ENCODE measurements at places on chromosomes 1 and 21. TPM values are rescaled to one million over a fixed set of nuclear protein-coding genes. Genes with fewer than 3 reads are reported as not detected.

Gene LCE1A
- total RNA-seq = 2.9 TPM

Gene PIGR
- total RNA-seq = not detected

Gene C1orf167
- total RNA-seq = not detected

Gene ROR1
- 1.3 TPM for total RNA-seq

Gene PGLYRP3
- 0.34 TPM for total RNA-seq

Gene PLA2G2D
- not detected for total RNA-seq

Gene TFF2
- total RNA-seq = not detected

Gene CD1D
- total RNA-seq = 9.1 TPM

Gene NBPF3
- total RNA-seq = 13.8 TPM

Gene SLC30A2
- total RNA-seq = not detected

Gene HCRTR1
- total RNA-seq = not detected

Gene WNT4
- total RNA-seq = not detected

Gene AXDND1
- total RNA-seq = not detected

Gene CLSTN1
- total RNA-seq = 119 TPM

Gene NCF2
- 1.5 TPM for total RNA-seq

Gene EFNA4
- 14.4 TPM for total RNA-seq

Gene SMYD3
- total RNA-seq = 18.7 TPM

Gene SAMD11
- total RNA-seq = 0.08 TPM

Gene GPR153
- 21.8 TPM for total RNA-seq

Gene KCNN3
- total RNA-seq = not detected

Gene UAP1
- total RNA-seq = 151 TPM

Gene DNAH14
- total RNA-seq = 20.0 TPM

Gene C1orf35
- 10.4 TPM for total RNA-seq

Gene HHAT
- total RNA-seq = 1.4 TPM

Gene RABGGTB
- 75.3 TPM for total RNA-seq

Gene DPT
- not detected for total RNA-seq

Gene LCE3E
- total RNA-seq = 1.6 TPM

Gene FAM151A
- total RNA-seq = not detected

Gene SPATA17
- total RNA-seq = 0.30 TPM

Gene DUSP10
- total RNA-seq = 9.1 TPM

Gene GBP7
- total RNA-seq = not detected

Gene PLA2G5
- not detected for total RNA-seq

All from hair follicular keratinocyte (primary cell).